ENCODE measurements at places on chromosomes 12 and 14.

DNA sequence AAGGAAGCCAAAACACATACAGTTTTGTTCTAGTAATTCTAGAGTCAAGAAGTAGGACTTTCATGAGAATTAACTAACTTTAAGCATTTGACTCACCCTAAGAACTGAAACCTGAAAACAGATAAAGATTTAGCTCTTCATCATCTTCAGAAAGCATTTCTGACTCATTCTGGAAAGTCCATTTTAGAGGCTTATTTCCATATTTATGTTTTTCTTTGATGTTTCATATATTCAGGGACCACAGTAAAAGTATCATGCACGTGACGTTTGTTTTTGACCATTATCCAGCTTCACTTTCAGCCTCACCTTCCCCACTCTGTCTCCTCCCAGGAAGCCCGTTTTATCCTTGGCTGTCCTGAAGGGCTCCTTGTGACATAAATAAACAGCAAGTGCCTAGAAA, 79.2 kb downstream of the MDGA2 start:
- DNase-seq = no peak

DNA sequence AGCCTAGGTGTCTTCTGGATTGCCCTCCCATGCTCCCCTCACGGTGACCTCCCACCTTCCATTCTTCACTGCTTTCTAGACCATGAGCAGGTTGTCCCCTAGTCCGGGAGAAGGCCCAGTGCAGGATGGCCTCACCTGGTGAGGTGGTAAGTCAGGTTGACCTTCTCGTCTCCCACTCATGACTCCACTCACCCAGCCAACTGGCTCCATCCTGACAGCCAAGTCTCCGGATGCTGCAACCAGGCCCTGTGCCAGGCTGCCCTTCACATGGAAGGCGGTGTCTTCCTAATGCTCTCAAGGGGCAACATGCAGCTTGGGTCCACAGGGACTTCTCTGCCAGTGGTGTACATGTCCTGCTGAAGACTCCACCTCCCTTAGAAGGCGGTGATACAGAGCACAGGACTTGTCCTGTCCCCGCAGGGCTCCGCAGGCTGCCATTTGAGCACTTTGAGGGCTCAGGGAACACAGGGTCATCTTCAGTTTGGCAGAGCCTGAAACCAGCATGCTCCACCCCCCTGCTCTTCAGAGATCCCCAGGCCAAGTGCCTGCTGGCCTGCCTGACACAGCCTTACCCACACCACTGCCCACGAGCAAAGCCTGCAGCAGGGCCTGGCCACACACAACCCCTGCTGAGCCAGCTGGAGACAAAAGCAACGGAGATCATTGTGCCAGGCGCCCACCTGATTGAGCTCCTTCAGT, 25.4 kb downstream of the BATF start:
- no peak for DNase-seq

DNA sequence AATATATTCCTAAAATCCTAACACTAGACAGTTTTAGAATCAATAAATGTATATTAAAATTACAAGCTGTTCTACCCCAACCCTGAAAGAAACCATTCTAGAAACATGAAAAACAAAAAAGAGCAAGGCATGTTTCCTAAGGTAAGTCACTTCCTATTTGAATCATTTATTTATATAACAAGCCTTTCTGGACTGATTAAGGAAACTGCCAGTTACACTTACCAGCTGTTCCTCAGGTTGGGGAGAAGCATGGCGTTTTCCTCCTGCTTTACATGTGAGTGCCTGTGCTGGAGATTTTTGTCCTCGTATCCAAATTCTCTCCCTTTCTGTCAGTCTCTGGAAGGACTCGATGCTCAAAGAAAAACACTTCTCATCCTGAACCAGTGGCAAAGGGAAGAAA, 183.3 kb downstream of the EFCAB11 start:
- no peak for DNase-seq

- no peak for DNase-seq
Measured at GRCh38 chr12:48943221-48943620, 14.1 kb downstream of the ARF3 start.

GRCh38 chr14:35470755-35471154, 63.2 kb upstream of the INSM2 start:
- no peak for DNase-seq

DNA sequence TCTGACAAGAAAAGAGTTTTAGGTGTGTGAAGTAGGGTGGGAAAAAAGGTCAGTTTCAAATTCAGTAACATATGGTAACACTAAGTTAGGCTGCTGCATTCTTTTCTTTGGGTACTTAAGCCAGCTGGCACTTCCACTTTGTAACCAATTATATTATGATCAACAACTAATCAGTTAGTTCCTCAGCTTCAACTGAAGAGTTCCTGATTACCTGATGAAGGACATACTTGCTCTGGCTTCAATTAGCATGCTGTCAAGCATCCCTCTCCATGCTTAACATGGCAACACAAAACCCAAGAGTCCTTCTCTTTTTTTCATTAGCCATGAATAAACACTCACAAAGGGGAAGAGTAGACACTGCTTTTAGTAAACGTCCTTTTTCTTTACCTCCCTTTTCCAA, 6.8 kb upstream of the KANSL2 start:
- DNase-seq = no peak

DNA sequence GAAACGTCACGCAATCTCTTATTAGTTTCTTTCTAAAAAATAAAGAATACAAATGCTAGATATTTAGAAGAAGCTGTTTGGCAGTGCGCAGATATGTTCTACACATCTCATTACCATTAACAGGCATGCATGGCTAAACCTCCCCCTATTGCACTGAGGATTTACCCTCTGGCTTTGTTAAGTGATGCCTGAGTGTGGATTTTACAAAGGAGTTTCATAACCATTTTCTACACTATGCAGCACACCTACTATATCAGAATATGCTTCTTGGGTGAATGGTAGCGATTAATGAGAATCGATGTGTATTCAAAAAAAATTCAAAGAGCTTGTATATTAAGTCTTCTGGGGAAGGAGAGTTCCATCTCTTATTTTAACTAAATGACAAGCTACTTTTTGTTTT, 1.1 kb upstream of the RMST start:
- no peak for DNase-seq

- no peak for DNase-seq
Measured at GRCh38 chr12:12817616-12818015, 4.5 kb downstream of the DDX47 start.
